ENCODE measurements at places on chromosomes 4 and X.

GRCh38 chr4:169201222-169202144 is 69.3 kb downstream of the SH3RF1 start:
- DNase-seq: no peak

DNA sequence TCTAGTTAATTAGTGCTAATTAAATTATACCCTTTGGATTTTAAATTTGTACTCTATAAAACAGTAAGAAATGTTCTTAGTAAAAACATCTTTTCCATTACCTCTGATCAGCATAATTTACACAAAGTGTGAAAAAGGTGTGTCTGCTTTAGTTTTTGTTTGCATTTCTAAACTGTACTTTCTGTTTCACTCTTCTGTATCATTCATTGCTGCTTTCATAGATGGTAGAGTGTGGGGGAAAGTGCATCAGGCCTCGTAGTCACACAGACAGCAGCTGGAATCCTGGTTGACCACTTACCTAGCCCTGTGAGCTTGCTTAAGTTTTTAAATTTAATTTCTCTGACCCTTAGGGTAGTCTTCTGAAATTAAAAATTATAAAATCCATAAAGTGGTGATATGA is 275.4 kb upstream of the PITX2 start:
- DNase-seq: no peak

- DNase-seq: no peak
Measured at GRCh38 chr4:168587411-168588125, 90.7 kb downstream of the PALLD start.

GRCh38 chr4:128866691-128867090 is 57.2 kb downstream of the JADE1 start:
- no peak for DNase-seq

GRCh38 chr4:102594000-102594399 is 92.8 kb downstream of the NFKB1 start:
- no peak for DNase-seq

GRCh38 chr4:41133454-41134018 is 80.8 kb downstream of the APBB2 start:
- DNase-seq: no peak

GRCh38 chr4:68167706-68168105 is 38.0 kb upstream of the TMPRSS11F start:
- DNase-seq: no peak

DNA sequence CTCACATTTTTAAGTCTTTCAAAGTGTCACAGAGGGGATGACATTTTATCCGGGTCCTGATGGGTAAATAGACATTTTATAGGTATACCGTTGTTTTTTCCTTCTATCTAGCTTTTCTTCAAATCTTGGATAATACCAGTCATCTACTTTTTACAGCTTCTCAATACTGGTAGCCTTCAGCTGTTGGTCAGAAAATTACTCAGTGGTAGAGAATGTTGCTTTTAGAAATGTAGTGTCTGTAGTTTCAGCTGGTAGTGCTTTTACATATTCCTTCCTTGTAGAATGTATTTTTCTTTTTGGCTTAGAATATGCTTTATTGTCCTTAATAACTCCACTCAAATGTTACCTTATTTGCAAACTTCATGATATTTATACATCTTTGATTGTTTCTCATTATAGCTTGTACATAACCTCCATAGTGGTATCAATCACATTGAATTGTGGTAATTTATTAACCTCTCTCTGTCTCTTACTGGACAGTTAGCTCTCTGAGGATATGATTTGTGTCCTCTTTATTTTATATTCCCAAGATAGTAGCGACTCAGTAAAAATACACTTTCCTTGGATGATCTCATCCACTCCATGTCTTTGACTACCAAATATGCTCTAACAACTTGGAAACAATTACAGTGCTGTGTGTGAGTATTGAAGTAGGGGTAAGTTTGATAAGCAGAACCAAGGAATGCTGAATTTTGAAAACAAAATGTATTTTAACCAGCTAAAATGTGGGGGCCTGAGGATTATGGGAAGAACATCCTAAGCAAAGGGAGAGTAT is 53.8 kb downstream of the RAP1GDS1 start:
- DNase-seq: no peak

GRCh38 chr4:136390824-136391223 is 1141.5 kb downstream of the PCDH18 start:
- no peak for DNase-seq

- DNase-seq: no peak
Measured at GRCh38 chr4:175813204-175813603, 1.1 kb upstream of the GPM6A start.

GRCh38 chr4:186831574-186831973 is 107.9 kb upstream of the FAT1 start:
- DNase-seq: no peak

GRCh38 chr4:183441276-183441675 is 3.2 kb upstream of the CDKN2AIP start:
- DNase-seq: no peak

DNA sequence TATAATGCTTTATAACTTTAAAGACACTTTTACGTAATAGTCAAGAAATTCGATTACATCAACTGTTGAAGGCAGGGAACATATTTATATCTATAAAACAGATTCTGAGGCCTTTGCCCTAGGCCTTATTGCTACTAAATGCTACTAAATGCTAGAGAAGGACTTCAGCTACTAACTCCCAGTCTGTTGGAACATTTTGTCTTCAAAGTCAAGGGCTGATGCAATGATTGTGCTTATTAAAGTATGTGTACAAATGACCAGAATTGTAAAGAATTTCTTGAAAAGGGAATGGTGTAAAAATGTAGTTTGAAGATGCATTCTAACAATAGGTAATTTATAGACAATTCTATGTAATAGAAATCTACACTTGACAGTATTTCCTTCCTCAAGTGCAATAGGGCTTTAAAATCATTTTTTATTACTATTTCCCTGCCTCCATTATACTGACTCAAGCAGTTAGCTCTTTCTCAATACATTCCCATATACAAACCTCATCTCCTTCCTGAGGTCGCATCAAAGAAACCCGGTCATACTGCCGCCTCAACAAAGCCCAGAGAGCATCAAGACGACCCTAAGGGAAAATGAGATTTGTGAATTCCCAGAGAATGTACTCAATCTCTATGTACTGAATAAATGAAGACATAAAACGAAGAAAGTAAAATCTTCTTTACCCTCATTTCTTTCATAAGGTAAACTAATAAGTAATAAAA is 95.7 kb downstream of the ANTXR2 start:
- DNase-seq: no peak

DNA sequence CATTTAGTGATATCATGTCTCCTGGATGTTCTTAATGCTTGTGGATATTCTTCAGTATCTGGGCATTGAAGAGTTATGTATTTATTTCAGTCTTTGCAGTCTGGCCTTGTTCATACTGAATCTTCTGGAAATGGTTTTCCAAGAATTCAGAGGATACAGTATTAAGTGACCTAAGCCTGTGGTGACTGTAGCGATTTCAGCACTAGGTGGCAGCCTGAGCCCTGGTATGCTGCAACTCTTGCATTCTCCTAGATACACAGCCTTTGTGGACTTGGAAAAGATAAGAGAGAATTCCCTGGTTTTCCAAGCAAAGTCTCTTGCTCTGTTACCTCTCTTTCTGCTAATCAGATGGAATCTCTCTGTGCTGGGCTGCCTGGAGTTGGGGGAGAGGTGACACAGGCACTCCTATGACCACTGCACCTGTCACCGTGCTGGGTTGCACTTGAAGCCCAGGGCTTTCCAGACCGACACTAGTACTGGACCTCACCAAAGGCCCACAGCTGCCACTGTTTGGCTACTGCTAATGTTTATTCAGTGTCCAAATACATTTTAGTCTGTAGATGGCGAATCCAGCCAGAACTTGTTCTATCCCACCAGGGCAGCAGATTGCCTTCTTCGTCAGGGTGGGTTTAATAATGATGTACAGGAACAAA is 19.3 kb upstream of the SPIN2A start:
- no peak for DNase-seq

DNA sequence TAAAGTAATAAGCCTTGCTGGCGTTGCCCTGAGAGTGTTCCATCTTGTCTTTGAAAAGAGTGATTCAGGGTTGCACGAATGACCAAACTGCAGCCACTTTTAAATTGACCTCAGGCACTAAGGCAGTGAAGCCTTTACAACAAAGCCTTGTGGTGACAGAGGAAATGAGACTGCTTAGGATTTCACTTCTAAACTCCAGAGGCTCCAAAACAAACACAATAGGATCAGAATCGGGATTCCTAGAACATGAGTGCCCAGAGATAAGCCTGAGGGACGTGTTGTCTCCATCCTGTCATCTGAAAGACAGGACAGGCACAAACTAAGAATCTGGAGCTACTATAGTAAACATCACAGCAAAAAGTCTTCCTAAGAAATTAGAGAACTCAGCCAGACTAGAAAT is 405.2 kb downstream of the PPARGC1A start:
- no peak for DNase-seq

GRCh38 chrX:16629909-16630308 is 20.0 kb upstream of the S100G start:
- no peak for DNase-seq

GRCh38 chrX:75051047-75051446 is 105.0 kb downstream of the ABCB7 start:
- no peak for DNase-seq

DNA sequence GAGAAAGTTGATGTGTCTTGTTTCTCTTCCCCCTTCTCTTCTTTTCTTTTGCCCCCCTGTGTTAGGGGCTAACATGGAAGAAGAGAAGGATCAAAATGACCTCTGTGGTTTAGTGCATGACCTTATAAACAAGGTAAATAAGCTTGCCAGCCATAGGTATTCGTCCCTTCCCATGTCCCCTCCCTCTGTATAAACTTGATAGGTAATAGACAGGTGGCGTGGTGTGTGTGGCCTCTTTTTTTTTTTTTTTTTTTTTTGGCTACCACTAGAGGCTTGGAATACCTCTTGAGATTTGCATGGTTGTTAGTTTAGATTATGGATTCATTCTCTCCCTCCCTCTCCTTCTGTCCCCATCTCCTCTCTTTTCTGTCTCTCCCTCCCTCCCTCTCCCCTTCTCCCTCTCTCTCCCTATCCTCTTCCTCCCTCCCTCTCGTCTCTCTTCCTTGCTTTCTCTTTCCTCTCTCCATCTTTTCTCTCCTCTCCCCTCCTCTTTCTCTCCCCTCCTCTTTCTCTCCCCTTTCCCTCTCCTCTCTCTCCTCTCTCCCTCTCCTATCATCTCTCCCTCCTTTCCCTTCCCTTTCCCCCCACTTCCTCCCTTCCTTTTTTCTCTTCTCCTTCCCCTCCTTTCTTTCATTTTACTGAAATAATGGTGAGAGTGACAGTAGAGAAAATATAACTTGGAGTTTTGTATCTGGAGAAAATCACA is 134.4 kb downstream of the AFF1 start:
- DNase-seq: no peak

DNA sequence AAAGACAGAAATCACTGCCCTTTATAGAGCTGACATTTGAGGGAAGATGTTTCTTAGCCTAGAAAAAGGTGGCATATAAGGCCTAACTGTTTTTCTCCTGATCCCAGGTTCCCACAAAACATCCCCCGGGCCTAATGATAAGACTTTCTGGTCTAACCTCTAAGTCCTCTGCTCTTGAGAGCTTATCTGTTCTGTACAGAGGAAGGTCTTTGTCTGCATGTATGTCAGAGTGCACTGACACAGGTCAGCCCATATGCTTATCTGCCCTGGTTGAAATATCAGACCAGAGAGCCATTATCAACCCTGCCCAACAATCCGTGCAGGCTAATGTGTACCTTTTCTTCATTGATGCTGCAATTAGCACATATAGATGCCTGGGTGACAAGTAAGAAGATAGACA is 76.2 kb downstream of the ARHGEF9 start:
- DNase-seq: no peak

DNA sequence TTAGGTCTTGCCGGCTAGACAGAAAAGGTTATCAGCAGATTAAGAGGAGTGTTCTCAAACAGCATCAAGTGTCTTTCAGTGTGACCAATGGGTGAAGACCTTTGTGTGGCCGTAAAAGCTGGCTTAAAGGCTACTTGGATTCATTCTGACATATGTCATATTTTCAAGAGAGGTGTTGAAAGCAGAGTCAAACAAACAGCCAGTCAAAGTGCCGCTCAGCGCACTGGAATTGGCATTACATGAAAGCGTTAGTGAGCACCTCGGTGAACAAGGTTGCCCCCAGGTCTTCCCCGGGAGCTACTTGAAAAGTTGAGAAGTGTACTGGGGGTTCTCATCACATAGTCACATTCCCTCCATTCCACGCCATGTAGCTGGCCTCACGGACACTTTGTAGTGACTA is 148.9 kb downstream of the SOX3 start:
- DNase-seq: no peak

DNA sequence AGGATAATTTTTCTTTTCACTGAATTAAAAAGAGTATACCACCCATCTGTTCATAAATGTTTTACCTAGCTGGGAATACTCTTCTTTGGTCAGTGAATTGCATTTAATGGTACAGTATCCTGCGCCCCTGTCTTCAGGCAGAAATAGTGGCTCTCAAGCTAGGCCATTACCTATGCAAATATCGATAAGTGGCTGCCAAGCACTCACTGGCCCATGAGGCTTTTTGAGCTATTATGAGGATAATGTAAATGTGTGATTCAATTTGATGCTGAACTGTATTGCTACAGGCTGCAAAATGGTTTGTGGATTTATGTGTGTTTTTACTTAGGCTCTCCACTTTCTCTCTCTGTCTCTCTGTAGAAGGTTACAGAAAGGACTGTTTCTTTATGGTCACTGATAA is 30.1 kb upstream of the MTMR1 start:
- no peak for DNase-seq

GRCh38 chr4:30720021-30720660 is at the start of gene PCDH7:
TSS of gene PCDH7 (plus strand) at chr4:30720369. CDS start at chr4:30721423, 1,054 bp downstream.
- no peak for DNase-seq

DNA sequence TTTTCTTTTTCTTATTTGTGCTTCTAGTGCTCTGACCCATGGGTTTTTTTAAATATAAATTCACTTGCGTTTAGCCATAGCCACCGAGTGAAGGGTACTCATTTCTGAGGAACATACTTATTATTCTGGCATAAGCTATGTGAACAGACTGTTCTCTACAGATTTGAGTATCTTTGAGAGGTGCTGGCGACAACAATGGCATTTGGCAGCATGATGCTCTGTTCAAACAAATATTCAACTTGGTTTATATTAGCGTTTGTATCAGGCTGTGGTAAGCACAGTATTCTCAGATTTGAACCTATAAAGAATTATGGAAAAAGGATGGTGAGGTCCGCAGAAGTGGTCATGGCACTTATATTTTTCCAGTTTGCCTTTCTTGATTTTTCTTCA is 108.7 kb upstream of the LIMCH1 start:
- DNase-seq: no peak

- no peak for DNase-seq
Measured at GRCh38 chr4:159210975-159211374, 108.1 kb downstream of the RAPGEF2 start.

DNA sequence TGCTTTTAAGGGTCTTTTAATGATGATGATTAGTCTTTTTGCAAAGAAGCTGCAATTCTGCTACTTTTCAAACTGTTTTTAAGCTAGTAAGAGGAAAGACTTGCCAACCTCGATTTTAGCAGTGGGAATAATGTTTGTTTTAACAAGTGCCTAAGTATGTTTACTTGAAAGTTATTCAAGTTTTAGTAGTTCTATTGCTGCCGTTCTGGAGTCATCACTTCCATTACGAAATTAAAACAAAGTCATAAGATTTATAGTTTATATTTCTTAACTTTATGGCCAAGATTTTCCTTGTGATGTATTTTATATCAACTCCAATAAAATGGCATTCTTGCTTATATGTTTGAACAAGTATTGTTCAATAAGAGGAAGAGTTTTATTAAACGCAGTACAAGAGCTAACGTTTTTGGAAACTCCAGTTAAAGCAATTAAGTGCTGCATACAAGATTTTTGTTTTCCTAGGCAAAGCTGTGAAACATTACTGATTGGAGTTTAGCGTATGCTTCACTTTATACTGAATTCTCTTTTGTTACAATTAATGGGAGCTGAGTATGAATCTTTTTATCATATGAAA is 211.3 kb downstream of the TENM3 start:
- DNase-seq: no peak

- DNase-seq: no peak
Measured at GRCh38 chr4:152554742-152555141, 18.9 kb upstream of the FBXW7 start.

Data from stimulated activated CD8-positive, alpha-beta memory T cell treated with anti-CD3 and anti-CD28 coated beads, Interleukin-7, amount 100 ng/mL, for 1 hour (primary cell).